ENCODE measurements at places on chromosomes 11 and 22. TPM values are rescaled to one million over a fixed set of nuclear protein-coding genes. Genes with fewer than 3 reads are reported as not detected.

Gene OR8A1
- total RNA-seq, result not detected

Gene MAPK1
- 106 TPM for total RNA-seq

Gene SEPTIN3
- total RNA-seq, result 1.7 TPM

Gene PLCB3
- 47.8 TPM for total RNA-seq

Gene SPON1
- 0.17 TPM for total RNA-seq

Gene PDGFD
- total RNA-seq, result 0.19 TPM

Gene RIMBP3B
- total RNA-seq, result not detected

Gene OR8G1
- not detected for total RNA-seq

Gene KCNK7
- 0.17 TPM for total RNA-seq

Gene CD248
- total RNA-seq, result 0.67 TPM

Gene OR6A2
- total RNA-seq, result 0.83 TPM
